ENCODE measurements at places on chromosomes 12 and 14.

DNA sequence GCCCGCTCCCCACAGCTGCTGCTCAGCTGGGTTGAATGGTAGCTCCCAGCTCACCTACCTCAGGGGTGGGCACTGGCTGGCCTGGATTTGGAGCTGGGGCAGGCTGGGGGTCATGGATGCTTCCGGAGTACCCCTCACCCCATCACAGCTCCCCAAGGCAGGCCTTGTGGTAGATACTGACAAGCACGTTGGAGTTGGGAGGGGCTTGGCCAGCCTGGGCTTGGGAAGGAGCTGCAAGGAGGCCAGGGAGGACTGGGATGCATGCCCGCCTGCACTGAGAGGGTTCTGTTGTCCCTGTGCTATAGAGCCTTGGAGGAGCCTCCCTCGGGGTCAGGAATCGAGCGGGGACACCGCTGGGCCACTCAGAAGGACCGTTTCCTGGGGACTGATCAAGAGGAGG, 14.2 kb downstream of the TMEM63C start:
- DNase-seq = no peak

DNA sequence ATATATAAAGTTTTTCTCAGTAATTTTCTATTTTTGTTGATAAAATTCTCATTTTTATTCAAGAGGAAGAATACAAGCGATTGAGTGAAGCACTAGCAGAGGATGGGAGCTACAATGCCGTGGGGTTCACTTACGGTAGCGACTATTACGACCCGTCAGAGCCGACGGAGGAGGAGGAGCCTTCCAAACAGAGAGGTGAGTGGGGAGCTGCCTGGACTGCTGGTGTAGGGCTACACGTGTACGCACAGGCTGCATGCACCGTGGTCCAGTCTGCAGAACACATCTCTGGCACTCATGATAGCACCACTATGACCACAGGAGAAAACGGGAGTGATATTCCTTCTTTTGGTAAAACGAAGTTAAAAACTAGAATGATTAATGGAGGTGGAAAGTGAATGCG, 3.9 kb downstream of the SFSWAP start:
- no peak for DNase-seq

GRCh38 chr14:92108345-92109254, 2.2 kb upstream of the ATXN3 start:
- no peak for DNase-seq

DNA sequence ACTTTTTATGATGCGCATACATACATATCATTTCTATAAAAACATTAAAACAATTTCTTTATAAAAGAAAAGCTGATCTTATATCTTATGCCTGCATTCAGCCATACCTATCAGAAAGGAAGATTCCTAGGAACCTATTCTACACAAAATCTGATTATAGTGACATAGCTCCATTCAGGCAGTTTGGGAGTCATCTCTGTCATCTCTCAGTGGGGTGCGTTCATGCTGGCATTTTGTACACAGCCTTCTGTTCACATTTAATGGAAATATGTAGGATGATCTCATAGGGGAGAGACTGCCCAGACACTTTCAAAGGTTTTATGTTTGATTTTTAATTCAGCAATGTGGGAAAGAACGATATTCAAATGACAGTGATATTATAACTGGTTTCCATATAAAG, 52.9 kb downstream of the ATL1 start:
- no peak for DNase-seq

- DNase-seq = no peak
Observed at GRCh38 chr14:60655898-60656685, 6.8 kb upstream of the SIX1 start.

- no peak for DNase-seq
Observed at GRCh38 chr12:52193991-52194390, 2.2 kb upstream of the KRT80 start.

GRCh38 chr12:68326716-68327115, 5.4 kb downstream of the MDM1 start:
- no peak for DNase-seq

DNA sequence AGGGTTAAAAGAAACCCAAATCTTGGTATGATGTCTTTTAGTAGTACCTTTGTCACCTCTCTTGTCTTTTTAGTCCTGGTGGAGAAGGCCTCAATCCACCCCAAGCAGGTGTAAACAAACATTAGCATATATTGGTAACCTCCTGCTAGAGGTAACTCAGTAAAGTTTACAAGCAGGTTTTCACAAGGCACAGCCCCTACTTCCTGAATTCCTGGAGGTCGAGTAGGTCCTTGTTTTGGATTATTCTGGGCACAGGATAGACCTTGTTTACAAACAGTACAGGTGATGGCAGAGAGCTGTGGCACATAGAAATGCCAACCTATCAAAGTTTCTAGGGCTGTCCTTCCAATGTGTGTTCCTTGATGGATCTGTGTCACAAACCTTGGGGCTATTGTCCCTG, 99.1 kb downstream of the ALG10 start:
- DNase-seq = no peak

- DNase-seq = no peak
Observed at GRCh38 chr12:126480451-126480850, 1415.2 kb downstream of the AACS start.

DNA sequence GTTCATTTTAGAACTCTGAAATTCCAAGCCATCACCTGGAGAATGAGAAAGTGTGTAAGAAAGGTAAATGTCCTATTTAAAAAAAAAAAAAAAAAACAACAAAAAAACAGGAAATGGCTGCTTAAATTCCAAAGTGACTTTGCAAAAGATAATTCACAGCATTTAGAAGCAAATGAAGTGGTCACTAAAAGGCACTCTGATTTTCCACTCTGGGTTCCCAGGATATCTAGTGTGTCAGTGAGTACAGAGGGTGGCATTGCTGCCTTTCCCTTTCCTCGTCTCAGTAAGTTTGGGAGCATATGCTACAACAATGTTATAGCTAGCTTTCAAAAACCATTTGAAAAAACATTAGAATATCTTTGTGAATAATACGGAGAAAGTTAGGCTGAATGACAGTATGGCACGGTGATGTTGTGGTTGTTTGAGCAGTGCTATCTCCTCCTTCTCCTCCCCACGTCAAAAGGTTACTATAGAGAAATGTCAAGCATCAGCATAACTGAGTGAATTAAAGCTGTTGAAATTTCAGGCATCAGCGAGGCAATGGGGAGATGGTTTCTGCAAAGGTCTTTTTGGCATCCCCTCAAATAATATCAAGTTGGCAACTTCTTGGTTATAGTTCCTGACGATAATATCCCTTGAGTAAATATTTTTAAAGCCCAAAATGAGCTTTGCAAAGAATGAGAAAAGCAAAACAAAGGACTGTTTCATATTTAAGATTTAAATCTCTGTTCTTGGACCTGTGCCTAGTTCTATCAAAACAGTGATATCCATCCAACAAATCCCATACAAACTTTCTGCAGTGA, 164.5 kb upstream of the E2F7 start:
- DNase-seq = no peak

DNA sequence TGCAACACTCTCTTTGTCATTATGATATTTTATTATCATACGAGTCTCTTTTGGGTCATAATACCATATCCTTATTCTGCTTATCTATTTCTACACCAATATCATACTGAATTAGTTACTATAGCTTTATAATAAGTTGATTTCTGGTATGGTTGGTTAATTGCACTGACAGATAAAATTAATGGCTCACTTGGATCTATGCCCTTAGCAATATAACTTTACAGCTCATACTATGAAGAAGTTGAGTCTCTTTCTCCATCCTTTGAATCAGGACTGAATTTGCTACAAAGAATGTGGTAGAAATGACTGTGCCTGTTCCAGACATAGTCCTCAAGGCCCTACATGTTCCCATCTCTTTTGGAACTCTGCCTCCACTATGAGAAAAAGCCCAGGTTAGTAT, 139.7 kb upstream of the DYRK2 start:
- no peak for DNase-seq

- no peak for DNase-seq
Observed at GRCh38 chr12:132736378-132736777, 25.3 kb downstream of the ANKLE2 start.

DNA sequence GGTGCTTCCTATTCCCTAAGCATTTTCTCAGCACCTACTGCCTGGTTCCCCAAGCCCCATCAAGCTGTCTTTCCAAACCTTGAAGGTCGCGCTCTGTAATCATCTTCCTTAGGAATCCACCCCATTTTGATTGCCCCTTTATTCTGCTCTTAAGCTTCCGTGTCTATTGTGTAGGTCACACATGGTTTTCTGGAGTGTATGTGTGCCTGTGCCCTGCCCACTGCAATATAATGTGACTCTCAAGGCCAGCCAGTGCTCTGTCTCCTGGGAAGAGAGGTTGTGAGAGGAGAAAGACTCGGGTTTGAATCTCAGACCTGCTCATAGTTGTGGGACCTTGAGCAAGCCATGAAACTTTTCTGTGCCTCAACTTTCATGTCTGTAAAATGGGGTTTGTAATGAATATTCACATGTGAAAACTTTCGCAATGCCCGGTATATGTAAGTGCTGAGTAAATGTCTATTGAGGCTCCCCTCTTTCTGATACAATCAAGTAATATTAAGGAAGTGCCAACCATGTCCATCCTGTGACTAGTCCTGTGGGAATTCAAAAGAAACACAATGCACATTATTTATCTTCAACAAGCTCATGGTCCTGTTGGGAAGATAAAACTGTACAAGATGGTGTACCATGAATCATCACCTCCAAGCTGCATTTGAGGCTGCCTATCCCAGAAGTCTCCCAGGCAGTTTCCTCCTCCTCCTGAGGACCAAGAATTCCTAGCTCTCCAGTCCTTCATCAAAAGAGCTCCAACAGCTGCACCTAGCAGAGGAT, 774 bp upstream of the KRT75 start:
- DNase-seq = no peak

GRCh38 chr14:72318648-72319047, 386.4 kb downstream of the RGS6 start:
- no peak for DNase-seq

DNA sequence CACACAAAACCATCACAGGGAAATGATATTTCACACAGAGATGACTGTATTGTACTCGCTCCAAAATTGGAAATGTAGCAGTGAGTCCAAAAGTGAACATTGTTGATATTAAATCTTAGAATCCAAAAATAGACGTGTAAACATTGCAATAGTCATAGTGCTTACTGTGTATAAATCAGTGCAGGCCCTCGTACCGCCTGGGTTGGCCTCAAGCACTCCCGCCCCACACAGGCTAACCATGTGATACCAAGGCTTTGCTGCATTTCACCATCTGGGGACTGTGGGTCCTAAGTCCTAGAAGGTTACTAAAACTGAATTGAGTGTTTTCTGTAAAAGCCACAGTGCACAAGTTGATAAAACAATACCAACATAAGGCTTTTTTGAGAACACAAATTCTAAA, 107.3 kb downstream of the PPP2R5E start:
- DNase-seq = no peak

DNA sequence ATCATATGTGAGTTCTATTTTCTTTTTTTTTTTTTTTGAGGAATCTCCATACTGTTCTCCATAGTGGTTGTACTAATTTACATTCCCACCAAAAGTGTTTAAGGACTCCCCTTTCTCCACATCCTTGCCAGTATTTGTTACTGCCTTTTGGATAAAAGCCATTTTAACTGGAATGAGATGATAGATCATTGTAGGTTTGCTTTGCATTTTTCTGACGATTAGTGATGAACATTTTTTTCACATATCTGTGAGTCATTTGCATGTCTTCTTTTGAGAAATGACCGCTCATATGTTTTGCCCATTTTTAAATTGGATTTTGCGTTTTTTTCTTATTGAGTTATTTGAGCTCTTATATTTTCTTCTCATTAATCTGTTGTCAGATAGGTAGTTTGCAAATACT, 394.8 kb downstream of the LRFN5 start:
- no peak for DNase-seq

GRCh38 chr14:90487462-90487861, 90.6 kb downstream of the CALM1 start:
- no peak for DNase-seq

DNA sequence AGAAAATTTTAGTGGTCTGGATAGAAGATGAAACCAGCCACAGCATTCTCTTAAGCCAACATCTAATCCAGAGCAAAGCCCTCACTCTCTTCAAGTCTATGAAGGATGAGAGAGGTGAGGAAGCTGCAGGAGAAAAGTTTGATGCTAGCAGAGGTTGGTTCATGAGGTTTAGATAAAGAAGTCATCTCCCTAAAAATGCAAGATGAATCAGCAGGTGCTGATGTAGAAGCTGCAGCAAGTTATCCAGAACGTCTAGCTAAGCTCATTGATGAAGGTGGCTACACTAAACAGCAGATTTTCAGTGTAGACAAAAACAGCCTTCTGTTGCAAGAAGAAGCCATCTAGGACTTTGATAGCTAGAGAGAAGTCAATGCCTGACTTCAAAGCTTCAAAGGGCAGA, 48.5 kb downstream of the FBXO33 start:
- no peak for DNase-seq

DNA sequence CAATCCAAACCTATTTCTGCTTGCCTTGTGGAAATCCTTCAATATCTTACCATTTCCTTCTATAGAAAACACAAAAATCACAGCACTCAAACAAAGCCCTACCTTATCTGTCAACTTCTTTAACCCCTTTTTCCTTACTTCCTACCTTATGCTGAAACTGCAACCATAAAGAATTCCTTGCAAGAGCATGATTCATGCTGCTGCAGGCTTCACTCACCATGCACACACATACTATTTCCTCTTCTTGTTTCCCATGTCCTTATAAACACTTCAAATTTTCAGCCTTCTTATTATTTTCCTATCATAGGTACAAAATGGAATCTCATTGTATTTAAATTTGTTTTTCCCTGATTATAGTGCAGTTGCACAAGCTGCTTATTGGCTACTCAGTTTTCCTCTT, 23.3 kb downstream of the LMNTD1 start:
- no peak for DNase-seq

- DNase-seq = no peak
Observed at GRCh38 chr12:115232455-115233156, 548.6 kb upstream of the TBX3 start.

DNA sequence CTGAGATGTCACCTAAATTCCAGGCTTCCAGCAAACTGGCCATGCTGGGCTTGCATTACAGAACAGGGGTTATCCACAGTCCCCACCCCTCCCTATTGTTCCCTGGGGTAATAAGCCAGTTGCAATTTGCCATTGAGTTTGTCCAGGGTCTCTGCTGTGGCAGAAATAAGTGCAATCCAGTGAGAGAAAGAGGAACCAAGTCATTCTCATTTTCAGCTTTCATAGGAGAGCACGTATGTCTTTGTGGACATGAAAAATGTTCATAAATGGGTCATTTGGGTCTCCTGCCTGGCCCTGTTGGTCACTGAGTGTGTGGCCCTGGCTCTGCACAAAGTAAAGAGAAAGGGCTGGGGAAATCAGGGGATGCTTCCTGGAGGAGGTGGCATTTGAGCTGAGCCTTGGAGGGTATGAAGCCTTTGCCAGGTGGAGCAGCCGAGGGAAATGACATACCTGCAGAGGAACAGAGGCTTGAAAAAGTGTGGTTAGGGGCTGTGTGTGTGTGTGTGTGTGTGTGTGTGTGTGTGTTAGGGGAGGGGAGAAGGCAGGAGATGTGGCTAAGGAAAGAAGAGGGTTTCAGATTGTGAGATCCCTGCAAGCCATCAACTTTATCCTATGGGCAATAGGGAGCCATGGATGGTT, 29.3 kb downstream of the CMKLR1 start:
- no peak for DNase-seq

- DNase-seq = no peak
Observed at GRCh38 chr14:54629183-54629582, 62.3 kb downstream of the SAMD4A start.

- no peak for DNase-seq
Observed at GRCh38 chr12:23535441-23535840, 414.0 kb downstream of the SOX5 start.
